Skeletal muscle cell (primary cell): ENCODE measurements at places on chromosomes 6 and 20.
A peak's percentile ranks its signal among the peaks of the same experiment; 100 is the strongest.

DNA sequence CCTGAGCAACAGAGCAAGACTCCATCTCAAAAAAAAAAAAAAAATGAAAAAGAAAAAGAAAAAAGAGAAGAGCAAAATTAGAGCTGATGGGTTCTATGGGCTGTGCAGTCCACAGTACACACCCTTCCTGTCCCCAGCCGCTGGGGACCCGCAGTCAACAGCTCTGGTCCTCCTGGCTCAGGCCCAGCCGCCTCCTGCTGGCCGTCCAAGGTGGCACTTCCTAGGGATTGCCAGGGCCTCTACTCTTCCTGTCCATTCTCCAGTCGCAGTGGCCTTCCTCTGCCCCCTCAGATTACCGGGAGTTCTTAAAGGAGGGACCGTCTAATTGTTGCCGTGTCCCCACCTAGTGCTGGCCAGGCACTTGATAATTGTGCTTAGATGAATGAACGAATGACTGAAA lies 41.7 kb downstream of the TMEM242 start:
- DNase-seq = no peak

GRCh38 chr6:159983641-159984080 lies 14.8 kb downstream of the IGF2R start:
- DNase-seq = no peak

DNA sequence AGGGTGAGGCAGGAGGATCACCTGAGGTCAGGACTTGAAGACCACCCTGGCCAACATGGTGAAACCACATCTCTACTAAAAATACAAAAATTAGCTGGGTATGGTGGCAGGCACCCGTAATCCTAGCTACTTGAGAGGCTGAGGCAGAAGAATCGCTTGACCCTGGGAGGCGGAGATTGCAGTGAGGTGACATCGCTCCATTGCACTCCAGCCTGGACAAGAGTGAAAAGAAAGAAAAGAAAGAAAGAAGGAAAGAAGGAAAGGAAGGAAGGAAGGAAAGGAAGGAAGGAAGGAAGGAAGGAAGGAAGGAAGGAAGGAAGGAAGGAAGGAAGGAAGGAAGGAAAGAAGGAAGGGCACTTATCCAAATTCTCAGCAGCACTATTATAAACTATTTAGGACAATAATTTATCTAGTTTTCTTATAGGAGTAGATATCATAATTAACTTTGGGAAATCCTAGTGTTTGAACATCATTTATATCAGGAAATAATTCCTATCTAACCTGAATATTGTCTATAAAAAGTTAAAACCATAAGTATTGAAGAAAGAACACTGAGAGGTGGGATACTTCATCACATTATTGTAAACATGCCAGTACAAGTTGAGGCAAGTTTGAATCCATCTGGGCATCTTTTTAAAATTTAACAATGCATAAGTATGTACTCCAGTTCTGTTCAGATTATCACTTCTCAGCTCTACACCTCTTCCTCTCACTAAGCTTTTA lies 305.5 kb downstream of the SLC35F1 start:
- DNase-seq = no peak

- no peak for DNase-seq
Observed at GRCh38 chr6:170022827-170023619, 267.9 kb downstream of the DLL1 start.

DNA sequence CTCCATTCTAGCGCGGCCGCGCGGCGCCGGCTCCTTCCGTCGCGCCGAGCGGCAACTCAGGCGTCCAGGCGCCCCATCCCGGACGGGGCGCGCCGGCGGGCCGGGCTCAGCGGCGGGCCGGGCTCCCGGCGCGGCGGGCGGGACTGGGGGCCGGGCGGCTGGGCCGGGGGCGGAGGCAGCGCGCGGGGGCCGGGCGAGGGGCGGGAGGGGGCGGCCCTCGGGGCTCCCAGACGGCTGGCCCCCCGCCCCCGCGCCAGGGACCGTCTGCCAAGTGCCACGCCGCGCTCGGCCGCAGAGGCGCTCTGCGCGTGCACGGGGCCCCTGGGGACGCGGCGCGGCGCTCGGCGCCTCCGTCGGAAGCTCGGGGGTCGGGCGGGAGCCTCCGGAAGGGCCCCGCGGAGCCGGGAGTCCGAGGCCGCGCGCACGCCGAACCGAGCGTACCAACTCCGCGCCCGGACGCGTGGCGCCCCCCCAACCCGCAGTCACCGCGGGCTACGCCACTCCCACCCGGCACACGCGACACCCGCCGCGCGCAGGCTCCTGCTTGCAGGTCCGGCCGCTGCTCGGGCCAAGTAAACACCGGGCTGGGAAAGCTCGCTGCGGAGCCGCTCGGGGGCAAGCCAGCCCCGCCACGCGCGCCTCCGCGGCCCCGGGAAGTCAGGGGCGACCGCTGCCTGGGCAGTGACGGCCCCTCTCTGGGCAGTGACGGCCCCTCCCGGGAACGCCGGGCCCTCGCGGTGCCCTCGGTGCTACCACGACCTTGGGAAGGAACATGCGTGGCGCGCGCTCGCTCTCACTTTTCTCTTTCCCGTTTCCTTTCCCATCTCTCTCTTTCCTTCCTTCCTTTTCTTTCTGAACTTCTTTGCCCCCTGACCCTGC lies at the start of gene PREX1:
TSS of gene PREX1 (minus strand) at position 145 of the 879 bp plus-strand sequence. CDS start at position 6, 139 bp downstream.
- DNase-seq = no peak

GRCh38 chr6:42690151-42690702 lies 32.2 kb downstream of the PRPH2 start:
- no peak for DNase-seq

DNA sequence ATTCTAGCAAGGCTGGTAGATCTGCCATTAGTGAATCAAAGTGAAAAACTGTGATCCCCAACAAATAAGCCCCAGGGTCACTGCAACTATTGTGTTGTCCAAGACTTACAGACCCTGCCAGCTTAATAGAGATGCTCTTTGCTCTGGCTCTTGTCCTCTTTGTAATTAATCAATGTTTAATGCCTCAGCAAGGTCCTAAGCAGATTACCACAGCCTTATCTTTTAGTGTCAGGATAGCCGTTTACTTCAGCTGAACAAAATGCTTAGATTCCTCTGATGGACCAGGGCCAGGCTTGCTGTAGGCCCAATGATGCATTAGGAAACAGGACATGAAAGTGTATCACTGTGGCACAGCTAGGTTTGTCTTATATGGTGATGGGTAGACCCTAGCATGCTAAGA lies 353.3 kb downstream of the HACE1 start:
- DNase-seq = no peak

DNA sequence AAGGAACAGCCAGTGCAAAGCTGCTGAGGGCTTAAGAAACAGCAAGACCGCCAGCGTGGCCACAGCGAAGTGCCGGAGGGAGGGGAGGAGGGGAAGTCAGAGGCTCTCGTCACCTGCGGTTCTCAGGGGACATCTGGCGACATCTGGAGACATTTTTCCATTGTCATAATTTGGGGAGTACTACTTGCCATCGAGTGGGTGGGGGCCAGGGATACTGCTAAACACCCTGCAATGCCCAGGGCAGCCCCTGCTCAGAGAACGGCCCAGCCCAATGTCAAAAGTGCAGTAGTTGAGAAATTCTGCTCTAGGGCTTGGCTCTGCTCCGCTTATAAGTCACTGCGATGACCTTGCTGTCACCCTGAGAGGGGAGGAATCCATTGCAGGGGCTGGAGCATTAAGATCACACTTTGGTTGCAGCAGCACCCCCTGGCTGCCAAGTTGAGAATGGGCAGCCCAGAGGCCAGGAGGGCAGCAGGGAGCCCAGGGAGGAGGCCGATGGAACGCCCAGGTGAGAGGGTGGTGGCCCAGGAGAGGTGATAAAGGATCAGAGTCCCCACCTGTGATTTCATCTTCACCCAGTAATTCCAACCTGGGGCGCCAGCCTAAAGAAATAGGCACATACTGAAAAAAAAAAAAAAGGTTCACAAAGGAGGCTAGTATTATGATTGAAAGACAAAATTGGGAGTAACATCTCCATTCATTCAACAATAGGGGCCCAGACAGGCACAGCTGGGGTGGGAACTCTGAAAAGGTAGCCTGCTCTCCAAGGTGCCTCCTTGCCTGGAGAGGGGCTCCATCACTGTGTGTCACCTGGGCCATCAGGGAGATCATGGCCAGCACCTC lies 218.2 kb downstream of the BMP7 start:
- no peak for DNase-seq

DNA sequence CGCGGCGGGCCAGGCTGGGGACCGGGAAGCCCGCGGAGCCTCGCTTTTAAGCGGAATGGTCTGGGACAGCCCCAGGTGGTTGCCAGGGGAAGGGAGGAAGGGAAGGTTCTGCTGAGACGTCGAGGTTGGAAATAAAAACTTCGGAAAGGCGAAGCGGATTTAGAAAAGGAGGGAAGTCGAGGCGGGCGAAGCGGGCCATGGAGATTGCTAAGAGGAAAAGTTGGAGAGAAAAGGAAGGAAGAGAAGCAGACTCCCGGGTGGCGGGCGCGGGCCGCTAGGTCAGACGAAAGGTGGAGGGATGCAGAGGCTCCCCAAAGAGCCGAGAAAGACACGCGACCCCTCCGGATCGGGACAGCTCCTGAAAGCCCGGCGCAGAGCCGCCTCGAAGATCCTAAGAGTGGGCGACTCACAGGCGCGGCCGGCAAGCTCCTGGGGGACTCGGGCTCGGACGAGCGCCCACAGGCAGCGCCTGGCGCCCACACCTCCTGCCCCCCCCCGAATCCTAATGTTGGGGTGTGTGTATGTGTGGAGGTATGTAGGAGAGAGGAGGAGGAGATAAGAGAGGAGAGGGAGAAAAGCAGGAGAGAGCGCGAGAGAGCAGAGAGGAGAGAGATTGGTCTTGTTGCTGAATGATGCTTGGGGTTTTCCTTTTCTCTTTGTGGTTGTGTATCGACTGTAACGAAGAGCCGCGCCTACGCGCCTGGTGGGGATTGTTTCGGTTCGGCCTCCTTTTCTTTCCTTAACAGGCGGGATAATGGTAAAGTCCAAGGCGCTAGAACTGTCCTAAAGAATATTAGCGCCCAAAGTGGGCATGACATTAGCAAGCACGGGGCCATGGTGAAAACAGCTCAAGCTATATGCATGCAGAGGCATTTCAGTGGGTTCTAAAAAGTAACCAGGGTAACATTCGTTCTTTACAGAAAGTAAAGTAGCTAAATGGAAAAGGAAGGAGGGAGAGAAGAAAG lies 1.5 kb downstream of the TFAP2B start:
- DNase-seq = no peak

DNA sequence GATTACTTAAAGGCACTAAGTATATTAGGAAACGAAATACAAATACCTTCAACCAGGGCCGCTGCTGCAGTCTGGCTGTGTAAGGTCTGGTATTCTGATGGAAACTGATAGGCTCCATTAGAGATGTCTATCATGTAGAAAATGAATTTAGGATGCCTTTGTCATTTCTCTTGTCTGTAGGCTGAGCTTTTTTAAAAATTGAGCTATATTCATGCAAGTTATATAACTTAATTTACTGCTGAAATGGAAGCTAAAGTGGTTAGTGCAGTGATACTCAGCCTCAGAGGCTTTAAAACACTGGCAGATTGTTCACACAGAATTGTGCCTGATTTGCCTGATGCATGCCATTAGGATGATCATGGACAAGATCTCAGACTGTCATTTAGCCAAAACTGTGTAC lies 286.2 kb upstream of the QKI start:
- DNase-seq = no peak

- DNase-seq = no peak
Observed at GRCh38 chr20:61571221-61571620, 319.2 kb downstream of the CDH4 start.

DNA sequence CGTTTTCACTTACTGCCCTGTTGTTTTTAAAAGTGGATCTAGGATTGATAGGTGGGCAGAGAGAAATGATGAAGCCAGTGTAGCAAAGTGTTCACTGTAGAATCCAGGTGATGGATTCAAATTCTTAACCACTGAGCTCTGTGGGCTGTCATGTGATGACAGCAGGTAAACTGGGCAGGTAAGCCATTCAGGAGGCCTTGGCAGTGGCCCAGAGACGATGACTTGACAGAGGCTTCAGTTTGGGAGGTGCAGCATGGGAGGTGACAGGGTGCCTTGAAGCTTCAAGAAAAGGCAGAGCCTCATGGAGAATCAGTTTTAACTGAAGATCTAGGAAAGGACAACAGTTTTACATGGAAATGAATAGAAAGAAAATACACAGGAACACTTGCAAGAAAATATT lies 2.0 kb downstream of the NAA20 start:
- DNase-seq = no peak

GRCh38 chr6:151082079-151082478 lies 157.7 kb upstream of the AKAP12 start:
- no peak for DNase-seq

DNA sequence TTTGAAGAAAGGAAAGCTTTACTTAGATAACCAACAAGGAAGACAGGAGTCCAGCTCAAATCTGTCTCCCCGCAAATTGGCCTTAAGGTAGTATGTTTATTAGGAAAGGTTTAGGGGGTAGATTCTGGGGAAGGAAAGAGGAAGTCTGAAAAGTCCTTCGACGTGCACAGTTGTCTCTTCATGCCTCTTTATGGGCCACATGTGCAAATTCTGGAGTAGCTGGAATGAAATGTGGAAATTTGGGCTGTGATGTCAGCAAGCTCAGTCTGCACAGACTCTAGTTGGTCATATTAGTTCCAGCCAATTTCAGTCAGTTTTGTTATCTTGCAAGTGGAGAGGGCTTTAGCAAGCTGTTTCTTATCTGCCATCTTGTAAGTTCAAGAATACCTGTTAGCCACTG lies 50.1 kb downstream of the NUP153 start:
- no peak for DNase-seq

GRCh38 chr6:155400654-155400965 lies 55.0 kb downstream of the NOX3 start:
- DNase-seq = no peak

- no peak for DNase-seq
Observed at GRCh38 chr6:11398451-11399326, 138.9 kb upstream of the TMEM170B start.

DNA sequence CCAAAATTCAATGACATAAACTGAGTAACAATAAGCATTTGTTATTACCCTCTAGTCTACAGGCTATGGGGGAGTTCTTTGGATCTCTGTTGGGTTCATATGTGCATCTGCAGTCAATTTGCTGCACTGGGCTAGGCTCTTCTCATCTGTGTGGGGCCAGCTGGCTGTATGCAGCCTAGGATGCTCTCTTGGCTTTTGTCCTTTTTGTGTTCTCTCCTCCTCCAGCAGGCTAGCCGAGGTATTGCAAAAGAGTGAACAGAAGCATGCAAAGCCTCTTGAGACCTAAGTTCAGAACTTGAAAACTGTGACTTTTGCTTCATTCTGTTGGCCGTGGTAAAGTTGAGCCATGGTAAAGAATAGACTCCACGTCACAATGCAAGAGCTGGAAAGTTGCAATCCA lies 62.8 kb upstream of the FOXO3 start:
- DNase-seq = peak; percentile 23

DNA sequence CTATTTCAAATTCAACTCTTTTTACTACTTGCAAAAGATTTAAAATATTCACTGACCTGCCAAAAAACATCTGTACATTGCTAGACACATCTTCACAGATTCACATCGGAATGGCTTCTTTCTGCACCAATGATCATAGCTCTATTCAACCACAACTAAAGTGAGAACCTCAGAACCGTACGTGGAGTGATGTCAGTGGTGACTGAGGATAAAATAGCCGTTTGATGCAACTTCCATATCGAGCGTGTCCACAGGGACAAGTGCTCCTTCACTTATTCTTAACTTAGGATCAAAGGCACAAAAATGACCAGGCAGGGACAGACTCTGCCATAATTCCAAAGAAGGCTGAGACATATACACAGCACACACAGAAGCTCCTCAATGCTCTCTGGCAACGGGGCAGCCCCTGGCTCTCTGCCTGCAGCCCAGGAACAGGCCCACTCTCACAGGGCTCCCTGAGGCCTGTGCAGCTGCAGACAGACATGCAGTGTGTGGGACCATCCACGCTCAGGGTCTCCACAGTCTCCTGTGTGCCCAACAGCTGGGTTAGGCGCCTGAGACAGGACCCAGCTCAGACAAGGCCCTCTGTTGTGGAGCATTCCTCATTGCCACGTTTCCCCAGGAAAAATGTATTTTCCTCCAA lies 22.8 kb downstream of the FYN start:
- no peak for DNase-seq

- peak; percentile 77 for DNase-seq
Observed at GRCh38 chr20:56414842-56415765, 3.0 kb downstream of the CASS4 start.
